ENCODE measurements at places on chromosomes 12 and 14.

- no peak for DNase-seq
These were observed 585.6 kb downstream of the GALC start for GRCh38 chr14:87407344-87407743.

GRCh38 chr12:80033448-80033847, 65.9 kb upstream of the OTOGL start:
- DNase-seq: peak; percentile 55

GRCh38 chr12:101703487-101703886, 6.0 kb downstream of the CHPT1 start:
- DNase-seq: no peak

GRCh38 chr12:131089531-131090273, 136.0 kb downstream of the ADGRD1 start:
- DNase-seq: no peak

GRCh38 chr12:109151457-109151856, 35.1 kb downstream of the ACACB start:
- no peak for DNase-seq

DNA sequence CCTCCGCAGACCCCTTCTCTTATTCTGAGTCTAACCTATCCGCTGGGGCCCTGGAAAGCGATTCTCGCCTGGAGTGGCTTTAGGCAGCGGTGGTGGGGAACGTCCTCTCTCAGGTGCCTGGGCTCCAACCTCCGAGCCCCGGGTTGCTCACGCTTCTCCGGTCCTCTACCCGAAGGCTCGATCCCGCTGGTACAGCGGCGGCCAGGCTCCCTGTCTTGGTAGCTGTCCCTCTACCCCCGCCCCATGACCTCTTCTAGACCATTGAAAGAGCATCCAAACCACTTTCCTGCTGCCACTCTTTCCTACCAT, 505 bp upstream of the HEBP1 start:
- DNase-seq: no peak

GRCh38 chr12:24719293-24719721, 229.6 kb downstream of the BCAT1 start:
- no peak for DNase-seq

DNA sequence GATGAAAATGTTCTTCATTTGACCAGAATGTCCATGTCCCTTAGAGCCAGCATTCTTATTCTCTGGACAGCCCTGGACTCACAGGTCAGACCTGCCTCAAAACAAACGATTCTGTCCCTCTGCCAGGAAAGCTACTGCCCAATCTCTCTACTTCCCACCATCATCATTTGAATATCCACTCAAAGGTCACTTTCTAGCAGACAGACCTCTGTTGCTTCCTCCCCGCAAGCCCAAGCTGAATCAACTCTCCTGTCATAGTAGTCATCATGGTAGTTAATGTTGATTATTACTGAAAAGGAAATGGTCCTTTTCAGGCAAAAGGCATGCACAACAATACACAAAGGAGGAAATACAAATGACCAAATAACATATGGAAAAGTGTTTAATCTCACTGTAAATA, 39.6 kb upstream of the CPM start:
- no peak for DNase-seq

DNA sequence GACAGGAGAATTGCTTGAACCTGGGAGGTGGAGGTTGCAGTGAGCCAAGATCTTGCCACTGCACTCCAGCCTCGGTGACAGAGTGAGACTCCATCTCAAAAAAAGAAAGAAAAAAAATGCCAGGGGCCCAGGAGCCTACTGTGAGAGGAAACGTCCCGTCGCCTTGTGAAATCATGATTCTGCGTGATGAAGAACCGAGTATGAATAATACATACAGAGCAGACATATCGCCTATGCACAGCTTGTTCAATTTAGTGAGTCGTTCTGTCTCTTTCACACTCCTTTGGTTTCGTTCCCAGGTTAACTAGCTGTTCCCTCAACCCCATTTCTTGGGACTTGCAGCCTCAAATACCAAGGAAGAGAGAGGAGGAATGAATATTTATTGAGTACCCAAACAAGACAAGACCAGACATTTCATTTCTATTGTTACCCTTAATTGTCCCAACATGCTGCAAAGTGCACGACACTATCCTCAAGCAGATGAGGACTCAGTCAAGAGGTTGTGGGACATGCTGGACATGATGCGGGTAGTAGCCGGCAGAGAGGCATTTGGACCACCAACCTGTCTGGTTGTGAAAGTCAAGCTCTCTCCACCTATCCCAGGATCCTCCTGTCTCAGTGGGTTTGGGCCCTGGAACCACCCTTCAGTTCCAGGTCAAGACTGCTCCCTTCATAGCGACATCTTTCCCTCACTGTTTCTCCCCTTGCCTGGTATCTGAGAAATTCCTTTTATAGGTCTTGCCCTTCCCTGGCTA, 8.6 kb upstream of the CD27 start:
- no peak for DNase-seq

DNA sequence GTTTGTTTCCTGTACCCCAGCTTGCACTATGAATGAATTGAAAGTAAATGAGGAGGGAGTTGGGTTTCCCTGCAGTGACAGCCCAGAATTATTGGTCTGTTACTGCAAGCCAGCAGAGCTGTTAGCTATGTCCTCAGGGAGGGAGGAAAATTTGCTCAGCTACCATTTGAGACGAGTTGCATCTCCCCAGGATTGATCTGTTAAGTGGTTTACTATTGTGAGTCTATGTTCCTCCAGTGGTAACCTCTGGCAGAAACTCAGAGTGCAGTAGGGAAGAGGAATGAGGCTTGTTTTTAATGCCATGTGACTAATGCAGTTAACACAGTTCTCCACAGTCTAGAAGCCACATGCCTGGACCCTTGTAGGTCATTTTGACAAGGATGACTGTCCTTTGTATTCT, 173.9 kb downstream of the SLC15A4 start:
- no peak for DNase-seq

- no peak for DNase-seq
These were observed 91.5 kb downstream of the PTPRR start for GRCh38 chr12:70829070-70829469.

DNA sequence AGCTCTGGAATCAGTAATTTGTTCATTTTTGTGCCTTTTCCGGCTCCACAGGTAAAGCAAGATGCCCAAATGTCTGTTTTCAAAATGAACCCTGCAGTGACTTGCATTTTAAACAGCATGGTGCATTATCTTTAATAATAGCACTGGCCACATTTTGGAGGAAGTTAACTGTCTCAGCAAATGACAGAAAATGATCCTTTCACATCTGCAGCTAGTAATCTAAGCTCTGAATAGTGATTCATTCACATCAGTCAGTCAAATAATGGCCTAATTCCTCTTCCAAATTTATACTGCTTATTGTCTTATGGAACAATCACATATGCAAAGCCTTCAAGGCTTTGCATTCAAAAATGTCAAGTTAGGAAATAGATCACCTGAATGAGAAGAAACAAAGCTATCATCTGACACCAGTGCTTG, 75.6 kb downstream of the PPM1H start:
- no peak for DNase-seq

GRCh38 chr14:39991041-39991440, 558.8 kb upstream of the FBXO33 start:
- DNase-seq: no peak

DNA sequence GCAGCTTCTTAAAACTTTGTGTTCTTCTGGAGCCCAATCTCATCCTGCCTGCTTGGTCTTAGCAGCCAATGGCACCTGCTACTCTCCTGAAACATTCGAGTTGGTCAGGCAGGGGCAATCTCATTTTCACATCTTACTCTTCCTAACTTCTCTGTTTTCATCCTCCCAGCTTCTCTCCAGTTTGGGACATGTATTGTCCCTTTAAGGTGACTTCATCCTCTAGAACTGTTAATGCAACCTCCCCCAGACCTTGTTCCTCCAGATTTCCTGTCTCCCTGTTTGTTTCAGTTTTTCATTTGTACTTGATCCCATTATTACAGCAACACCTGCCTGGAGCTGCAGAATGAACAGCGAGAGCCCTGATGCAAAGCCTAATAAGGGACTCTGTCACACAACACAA, 31.3 kb downstream of the SERPINA11 start:
- DNase-seq: no peak

DNA sequence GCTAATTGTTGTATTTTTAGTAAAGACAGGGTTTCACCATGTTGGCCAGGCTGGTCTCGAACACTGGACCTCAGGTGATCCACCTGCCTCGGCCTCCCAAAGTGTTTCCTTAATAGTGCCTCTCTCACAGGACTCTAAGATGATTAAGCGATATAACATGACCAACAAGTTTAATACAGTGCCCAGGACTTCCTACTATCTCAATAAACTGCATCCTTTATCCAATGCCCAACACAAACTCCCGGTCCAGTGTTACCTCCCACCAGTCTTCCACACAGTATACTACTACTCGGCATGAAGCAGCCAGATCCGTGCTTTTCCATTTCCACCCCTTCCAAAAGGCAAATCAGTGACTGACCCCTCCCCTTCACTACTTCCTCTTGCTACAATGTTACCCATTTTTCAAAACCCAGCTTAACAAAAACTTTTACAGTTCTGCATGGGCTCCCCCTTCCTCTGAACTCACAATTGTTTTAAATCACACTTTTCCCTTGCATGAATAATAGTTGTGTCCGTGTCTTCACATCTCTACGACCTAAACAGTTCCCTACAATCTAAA, 900 bp downstream of the NOP2 start:
- DNase-seq: no peak

DNA sequence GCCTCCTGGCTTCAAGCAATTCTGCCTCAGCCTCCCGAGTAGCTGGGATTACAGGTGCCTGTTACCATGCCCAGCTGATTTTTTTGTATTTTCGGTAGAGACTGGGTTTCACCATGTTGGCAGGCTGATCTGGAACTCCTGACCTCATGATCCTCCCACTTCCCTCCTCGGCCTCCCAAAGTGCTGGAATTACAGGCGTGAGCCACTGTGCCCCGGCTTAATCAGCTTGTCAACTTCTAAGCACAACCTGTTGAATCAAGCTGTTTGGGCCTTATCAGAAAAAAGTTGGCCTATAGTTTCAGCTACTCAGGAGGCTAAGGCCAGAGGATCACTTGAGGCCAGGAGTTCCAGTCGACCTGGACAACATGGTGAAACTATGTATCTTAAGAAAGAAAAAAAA, 7.9 kb downstream of the MARK3 start:
- DNase-seq: no peak

DNA sequence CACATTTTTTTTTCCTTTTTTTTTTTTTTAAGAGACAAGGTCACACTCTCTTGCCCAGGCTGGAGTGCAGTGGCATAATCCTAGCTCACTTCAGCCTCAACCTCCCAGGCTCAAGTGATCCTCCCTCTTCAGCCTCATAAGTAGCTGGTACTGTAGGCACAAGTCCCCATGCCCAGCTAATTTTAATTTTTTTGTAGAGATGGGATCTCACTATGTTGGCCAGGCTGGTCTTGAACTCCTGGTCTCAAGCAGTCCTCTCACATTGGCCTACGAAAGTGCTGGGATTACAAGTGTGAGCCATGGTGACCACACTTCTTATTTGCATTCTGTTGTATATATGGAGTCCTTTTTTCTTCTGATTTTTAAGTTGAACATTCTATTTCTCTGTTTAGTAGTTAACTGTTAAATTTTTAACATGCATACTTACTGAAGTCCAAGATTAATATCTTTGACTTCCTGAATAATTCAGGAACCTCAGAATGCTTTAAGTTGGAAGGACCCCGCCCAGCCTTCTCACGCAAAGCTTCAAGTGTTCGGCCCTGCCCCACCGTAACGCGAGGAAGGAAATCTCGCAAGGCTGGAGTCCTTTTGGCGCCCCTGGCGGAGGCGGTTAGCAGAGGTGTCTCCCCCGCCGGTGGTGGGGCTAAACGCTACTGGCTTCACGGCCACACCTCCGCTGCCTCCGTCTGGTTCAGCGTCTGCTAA, 21.6 kb downstream of the SPATS2 start:
- DNase-seq: no peak

- no peak for DNase-seq
These were observed 388.1 kb downstream of the ZFP36L1 start for GRCh38 chr14:68404652-68405183.

- DNase-seq: no peak
These were observed 34.1 kb upstream of the NUBPL start for GRCh38 chr14:31527087-31527486.

GRCh38 chr14:93713726-93714405, 74.4 kb downstream of the PRIMA1 start:
- DNase-seq: no peak

DNA sequence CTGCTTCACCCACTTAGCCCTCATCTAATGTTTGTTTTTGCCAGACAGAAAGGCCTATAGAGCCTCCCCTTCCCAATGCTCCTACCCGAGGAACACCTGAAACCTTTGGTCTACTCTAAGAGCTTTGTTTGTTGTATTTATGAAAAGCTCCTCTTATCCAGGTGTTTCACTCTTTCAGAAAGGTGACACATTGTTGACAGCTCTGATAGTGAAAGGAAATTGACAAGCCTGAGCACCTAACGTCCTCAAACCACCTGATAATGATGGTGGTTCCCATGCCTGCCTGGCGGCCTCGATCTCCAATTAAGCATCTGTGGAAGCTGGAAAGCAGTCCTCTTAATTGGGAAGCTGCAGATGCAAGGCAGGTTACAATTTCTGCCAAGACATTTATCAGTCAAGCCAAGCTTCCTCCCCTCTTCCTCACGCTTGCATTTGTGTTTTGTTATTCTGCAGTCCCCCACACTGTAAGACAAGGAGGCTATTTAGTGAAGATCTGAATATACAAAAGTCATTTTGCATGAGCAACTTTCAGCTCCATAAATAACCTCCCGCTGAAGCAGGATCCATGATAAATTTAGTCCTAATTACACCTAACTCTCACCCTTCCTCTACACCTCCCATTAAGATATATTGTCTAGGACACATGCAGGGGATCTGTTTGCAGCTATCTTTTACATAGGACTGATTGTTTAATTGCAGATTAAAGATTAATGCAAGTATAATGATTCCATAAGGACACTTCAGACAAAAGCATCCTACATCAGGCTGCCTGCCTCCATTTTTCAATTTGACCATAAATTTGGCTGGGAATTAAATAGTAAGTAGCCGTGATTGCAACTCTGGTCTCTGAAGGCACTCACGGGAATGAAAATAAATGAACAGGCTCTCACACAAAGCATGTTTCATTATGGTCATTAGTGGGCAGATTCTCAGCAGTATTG, 288.6 kb downstream of the PDZRN4 start:
- DNase-seq: no peak

DNA sequence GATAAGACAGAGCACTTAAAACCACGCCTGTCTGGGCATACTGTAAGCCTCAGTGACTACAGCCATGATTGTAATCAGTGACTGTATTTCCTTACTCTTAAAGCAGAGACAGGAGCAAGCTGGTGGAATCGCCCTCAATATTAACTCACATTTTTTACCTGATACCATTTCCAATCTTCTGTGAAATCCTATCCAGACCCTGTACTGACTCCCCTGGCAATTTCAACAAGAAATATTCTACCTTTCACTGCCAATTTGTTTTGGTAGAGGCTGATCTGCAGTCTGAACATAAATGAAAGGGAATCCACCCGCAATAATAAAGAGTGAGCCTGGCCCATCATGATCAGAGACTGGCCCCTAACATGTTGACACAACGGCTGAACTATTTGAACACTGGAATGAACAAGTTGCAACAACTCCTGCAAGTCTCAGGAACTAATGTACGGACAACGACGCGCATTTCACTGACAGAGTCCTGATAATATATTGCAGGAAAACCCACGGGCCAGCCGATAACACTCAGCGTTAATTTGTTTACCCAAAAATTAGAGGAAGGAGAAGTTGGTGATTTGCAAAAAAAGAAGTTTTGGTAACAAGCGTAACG, 195.5 kb upstream of the BTG1 start:
- DNase-seq: no peak

GRCh38 chr14:103196716-103197115, 73.5 kb downstream of the TNFAIP2 start:
- DNase-seq: no peak

- DNase-seq: no peak
These were observed 18.5 kb upstream of the FKBP4 start for GRCh38 chr12:2776129-2776806.

Data from fibroblast of the conjunctiva (primary cell).